ENCODE measurements at places on chromosomes 7 and 10.

- no peak for DNase-seq
Observed at GRCh38 chr10:10791869-10792268, 225.8 kb upstream of the CELF2 start.

- DNase-seq = no peak
Observed at GRCh38 chr7:45155941-45156340, 1.6 kb upstream of the RAMP3 start.

- DNase-seq = no peak
Observed at GRCh38 chr7:31440511-31440910, 73.4 kb upstream of the ITPRID1 start.

DNA sequence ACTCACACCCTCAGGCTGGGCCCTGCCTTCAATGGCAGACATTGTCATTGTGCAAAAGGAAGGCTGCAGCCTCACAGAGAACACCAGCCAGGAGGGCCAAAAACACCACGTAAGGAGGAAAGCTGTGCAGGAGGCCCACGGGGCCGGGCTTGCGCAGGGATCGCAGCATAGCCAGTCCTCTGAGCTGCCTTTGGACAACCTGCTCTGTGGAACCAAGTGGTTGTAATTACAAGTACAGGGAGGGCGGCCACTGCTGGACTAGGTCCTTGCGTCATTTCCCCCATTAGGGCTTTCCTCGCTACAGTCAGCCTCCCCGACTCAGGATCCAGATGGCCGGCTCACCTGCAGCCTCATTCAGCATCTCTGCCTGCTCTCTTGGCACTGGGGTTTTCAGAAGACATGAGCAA is 66.9 kb downstream of the FAM53B start:
- DNase-seq = no peak

- DNase-seq = peak; percentile 55
Observed at GRCh38 chr7:120272261-120272660, 714 bp upstream of the KCND2 start.

DNA sequence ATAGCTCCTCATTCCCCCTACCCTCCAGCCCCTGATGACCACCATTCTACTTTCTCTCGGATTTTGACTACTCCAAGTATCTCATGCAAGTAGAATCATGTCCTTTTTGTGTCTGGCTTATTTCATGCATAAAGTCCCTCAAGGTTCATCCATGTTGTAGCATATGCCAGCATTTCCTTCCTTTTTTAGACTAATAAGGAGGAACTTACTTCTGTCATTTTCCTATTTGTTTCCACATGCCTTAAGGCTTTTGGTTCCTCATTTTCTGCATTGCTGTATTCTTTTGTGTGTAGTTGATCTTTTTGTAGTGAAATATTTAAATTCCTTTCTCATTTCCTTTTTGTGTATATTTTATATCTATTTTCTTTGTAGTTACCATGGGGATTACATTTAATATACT is 376.9 kb downstream of the CALN1 start:
- DNase-seq = no peak

DNA sequence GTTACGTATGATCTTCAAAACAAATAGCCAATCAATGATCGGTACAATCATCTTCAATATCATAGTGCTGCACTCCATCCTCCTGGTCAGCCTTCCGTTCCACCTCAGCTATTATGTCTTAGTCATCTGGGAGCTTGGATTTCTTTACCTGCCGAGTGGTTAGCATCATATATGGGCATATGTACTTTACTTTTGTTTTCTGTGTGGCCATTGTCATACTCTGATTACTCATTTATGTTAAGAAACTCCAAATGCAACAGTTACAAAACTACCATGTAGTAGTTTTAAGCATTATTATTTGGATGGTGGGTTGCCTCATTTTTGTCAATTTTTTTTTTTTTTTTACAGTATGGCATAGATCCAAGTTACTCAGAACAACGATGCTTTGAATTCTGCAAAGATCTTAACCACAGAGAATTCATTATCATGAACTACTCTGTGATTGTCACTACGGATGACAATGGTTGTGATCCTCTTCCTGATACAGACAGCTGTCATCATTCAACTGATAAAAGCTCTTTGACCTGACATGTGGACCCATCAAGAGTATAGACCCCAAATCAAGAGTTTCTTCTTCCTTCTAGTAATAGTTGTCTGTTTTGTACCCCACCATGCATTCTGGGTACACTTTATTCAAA is 52.1 kb upstream of the NME8 start:
- no peak for DNase-seq

- DNase-seq = no peak
Observed at GRCh38 chr7:105470846-105471245, 51.2 kb downstream of the PUS7 start.

DNA sequence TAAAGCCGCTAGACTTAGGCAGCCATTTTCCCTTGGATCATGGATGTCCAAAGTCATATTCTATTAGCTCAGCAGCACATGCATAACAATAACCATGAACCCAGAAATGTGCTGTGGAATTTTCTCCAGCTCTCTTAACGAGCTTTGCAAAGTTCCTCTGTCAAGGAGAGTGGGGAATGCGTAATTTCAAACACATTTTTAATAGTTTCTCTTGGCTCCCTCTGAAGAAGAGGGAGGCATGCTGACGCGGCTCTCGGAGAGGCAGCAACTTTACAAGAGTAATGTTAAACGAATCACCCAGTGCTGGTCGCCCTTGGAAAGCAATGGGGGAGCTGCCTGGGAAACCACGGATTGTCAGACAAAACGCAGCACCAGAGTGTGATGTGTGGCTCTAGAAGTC is 114.8 kb downstream of the RAB18 start:
- DNase-seq = peak; percentile 64

DNA sequence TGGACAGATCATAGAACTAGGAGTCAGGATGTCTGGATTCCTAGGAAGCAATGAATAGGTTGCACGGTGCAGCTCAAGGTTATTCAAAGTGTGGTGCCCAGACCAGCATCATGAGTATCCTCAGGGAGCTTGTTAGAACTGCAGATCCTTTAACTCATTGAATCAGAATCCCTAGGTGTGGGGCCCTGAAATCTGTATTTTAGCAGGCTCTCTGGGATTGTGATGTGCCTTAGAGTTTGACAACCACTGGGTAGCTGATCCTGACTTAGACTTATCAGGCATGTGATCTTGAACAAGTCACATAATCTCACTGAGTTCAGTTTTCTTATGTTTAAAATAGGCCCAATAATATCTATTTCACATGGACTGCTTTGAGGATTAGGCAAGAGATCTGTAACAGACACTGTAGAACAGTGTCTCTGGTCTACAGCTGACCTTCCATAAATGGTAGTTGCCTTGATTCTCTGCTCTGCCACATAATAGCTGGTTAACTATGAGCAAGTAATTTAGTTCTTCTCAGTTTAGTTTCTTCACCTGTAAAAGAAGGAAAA is 46.4 kb upstream of the ATRNL1 start:
- no peak for DNase-seq

- DNase-seq = no peak
Observed at GRCh38 chr10:48536156-48536500, 68.7 kb downstream of the ARHGAP22 start.

Data from fibroblast of skin of right biceps (primary cell).